Right cardiac atrium (tissue), 5 donors: ENCODE measurements at places on chromosomes 11 and 22. TPM values are rescaled to one million over a fixed set of nuclear protein-coding genes. Genes with fewer than 3 reads are reported as not detected.

GRCh38 chr22:28424427-28425080 lies 255.1 kb downstream of the TTC28 start:
- no peak for DNase-seq

TIMP3 gene
- 893 TPM for total RNA-seq

DNA sequence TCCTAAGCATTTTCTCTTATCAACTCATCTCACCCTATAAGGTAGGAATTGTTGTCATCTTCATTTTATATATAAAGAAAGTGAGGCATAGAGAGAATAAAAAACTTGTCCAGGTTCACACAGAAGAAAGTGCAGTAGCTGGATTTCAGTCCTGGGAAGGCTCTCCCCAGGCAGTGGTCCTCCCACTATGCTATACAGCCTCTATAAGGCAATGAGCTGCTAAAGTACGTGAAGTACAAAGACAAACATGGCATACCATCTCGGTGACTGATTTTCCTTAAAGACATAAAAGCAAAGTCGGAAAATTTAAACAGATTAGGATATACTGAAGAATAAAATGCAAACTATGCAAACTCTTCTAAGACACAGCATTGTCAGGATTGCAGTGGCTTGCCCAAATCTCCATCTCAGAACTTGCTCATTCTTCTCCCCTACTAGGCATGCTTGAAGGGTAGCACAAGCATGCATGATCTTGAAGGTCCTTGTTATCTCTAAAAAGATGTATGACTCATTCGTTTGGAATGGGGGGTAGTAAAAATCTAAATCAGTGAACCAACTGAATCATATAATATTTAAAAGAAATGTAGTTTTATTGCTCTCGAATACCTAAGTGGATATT lies 97.8 kb upstream of the CSNK2A3 start:
- DNase-seq, result no peak

GRCh38 chr11:10866893-10867331 lies 9.1 kb upstream of the ZBED5 start:
- DNase-seq, result no peak

GRCh38 chr11:45772449-45772774 lies 32.5 kb upstream of the SLC35C1 start:
- no peak for DNase-seq

GRCh38 chr11:99968336-99968735 lies 718.8 kb upstream of the ARHGAP42 start:
- no peak for DNase-seq

GRCh38 chr11:64059339-64060140 lies 23.8 kb downstream of the FLRT1 start:
- no peak for DNase-seq

MMP13 gene
- total RNA-seq, result not detected

GRCh38 chr11:12196308-12196707 lies 85.9 kb downstream of the MICAL2 start:
- DNase-seq, result no peak

- DNase-seq, result peak; percentile 38
Observed at GRCh38 chr11:1472180-1473005, 14.2 kb downstream of the MOB2 start.

DNA sequence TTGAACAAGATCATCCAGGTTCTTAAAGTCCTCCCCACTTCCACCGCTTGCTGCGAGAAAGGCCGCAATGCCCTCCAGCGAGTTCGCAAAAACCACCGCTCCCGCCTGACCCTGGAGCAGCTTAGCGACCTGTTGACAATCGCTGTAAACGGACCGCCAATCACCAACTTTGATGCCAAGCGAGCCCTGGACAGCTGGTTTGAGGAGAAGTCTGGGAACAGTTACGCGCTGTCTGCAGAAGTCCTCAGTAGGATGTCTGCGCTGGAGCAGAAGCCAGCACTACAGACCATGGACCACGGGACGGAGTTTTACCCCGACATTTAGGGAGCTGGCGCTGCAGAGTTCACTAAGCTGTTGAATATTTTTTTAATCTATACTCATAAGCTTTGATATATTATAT lies 58.3 kb downstream of the SYT13 start:
- DNase-seq, result no peak

- DNase-seq, result peak; percentile 88
Observed at GRCh38 chr11:46361283-46362155, 14.3 kb downstream of the DGKZ start.

HBG2 gene
- total RNA-seq, result not detected

DNA sequence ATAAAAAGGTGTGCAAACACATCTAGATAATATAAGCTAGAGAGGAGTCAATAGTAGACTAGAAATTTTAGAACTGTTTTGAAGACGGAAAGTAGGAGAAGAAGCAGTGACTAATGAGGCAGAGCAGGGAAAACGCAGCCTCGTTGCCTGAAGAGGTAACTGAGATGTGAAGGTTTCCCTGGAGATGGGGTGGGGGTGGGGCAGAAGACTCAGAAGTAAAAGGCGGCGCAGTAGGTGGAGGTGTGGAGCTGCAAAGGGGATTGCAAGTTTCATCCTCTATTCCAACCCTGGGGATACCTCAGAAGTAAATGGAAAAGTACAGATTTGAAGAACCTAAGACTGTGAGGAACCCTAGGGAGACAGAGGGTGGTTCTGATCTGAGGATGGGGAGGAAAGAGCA lies 109.5 kb downstream of the TMPRSS5 start:
- no peak for DNase-seq

GRCh38 chr22:47602732-47603131 lies 840.3 kb downstream of the TBC1D22A start:
- no peak for DNase-seq

DNA sequence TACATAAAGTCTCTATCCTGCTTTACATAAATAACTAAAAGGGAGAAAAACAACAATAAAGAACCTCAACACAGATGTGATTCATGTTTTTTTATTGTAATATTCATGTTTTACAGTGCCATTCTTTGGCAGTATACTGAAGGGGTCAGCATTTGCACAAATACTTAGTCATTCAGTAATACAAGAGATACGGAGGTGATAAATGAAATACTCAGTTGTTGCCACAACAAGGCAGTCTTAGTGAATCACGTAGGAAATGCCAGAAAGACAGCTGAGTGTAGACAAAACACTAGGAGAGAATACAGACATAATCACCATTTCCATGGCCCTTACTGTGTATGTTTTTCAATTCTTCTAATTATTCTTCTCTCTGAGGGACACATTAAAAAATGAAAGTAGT lies 910.4 kb downstream of the METTL15 start:
- no peak for DNase-seq

SMIM35 gene
- total RNA-seq, result not detected

- no peak for DNase-seq
Observed at GRCh38 chr11:20611892-20612291, 12.5 kb downstream of the SLC6A5 start.

- DNase-seq, result no peak
Observed at GRCh38 chr11:75775056-75775455, 6.5 kb downstream of the DGAT2 start.

- DNase-seq, result no peak
Observed at GRCh38 chr11:64289002-64289564, 2.0 kb upstream of the KCNK4 start.

SLC29A2 gene
- 33.2 TPM for total RNA-seq

CEND1 gene
- total RNA-seq, result 0.28 TPM

SERPIND1 gene
- 0.39 TPM for total RNA-seq

GRCh38 chr11:30143098-30143705 lies 87.6 kb upstream of the FSHB start:
- no peak for DNase-seq

- no peak for DNase-seq
Observed at GRCh38 chr11:117302228-117302627, 11.1 kb downstream of the BACE1-AS start.

MCAT gene
- total RNA-seq, result 12.5 TPM

- peak; percentile 65 for DNase-seq
Observed at GRCh38 chr22:23752090-23752691, 1.3 kb upstream of the ZNF70 start.

- no peak for DNase-seq
Observed at GRCh38 chr22:25762147-25762546, 20.2 kb downstream of the MYO18B start.

GRCh38 chr22:22857607-22858558 lies 29.7 kb upstream of the IGLL5 start:
- no peak for DNase-seq

- DNase-seq, result no peak
Observed at GRCh38 chr11:20363149-20363499, 390 bp upstream of the HTATIP2 start.

DNA sequence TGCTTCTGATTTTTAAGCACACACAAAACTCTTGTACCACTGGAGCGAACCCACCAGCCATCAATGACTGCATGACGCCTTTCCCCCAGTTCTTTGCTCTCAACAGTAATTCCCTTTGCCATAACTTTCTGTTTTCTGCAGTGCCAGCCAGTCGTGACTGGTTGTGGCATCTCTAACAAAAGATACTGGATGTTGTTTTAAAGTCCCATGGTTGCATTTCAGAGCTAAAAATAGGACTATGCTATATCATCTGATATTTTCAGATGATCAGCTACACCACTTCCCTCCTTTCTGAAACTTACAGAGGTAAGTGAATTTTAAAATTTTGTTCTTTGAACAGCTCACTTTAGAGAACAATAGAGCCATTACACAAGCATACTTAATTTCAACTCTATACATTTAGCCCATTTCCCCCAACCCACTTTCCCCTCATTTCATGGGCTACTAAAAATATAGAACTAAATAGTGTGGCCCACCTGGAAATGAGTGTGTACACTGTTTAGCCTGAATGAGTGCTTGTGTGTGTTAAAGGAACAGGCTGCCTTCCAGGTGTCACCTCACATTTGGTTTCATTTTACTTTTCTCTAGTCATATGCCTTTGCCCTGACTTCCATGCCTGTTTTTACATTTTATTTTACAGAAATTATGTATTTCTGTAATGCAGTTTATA lies 136.9 kb upstream of the ZC3H12C start:
- DNase-seq, result no peak

GRCh38 chr22:30129636-30130035 lies 49.4 kb downstream of the HORMAD2 start:
- no peak for DNase-seq

DNA sequence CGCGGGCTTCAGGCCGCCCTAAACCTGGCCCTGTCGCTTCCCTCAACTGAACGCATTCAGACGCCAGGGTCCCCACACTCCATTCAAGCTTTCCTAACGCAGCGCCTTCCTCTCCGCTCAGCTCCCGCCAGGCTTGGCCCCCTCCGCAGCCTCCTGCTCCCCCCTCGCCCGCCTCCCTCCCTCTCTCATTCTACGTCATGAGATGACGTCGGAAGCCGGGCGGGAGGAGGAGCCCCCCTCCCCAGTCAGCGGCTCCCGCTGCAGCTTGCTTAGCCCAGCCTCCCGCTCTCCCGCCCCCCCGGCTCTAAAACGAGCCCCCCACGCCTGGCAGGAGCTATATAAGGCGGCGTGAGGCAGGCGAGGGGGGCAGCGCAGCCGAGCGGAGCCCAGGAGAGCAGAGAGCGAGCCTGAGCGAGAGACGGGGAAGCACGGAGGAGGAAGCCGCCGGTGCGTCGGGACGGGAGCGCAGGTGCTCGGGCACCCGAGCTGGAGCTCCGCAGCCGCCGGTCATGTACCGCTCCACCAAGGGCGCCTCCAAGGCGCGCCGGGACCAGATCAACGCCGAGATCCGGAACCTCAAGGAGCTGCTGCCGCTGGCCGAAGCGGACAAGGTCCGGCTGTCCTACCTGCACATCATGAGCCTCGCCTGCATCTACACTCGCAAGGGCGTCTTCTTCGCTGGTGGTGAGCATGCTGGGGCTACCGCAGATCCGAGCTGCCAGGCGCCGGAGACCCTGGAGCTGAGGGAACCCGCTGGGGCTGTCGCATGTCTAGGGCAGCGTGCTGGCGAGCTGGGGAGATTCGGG lies at the start of gene NPAS4:
TSS of gene NPAS4 (plus strand) at position 365 of the 806 bp plus-strand sequence. CDS start at position 510, 145 bp downstream.
- no peak for DNase-seq

GRCh38 chr11:129041611-129042018 lies 98.9 kb upstream of the TP53AIP1 start:
- DNase-seq, result no peak

DNA sequence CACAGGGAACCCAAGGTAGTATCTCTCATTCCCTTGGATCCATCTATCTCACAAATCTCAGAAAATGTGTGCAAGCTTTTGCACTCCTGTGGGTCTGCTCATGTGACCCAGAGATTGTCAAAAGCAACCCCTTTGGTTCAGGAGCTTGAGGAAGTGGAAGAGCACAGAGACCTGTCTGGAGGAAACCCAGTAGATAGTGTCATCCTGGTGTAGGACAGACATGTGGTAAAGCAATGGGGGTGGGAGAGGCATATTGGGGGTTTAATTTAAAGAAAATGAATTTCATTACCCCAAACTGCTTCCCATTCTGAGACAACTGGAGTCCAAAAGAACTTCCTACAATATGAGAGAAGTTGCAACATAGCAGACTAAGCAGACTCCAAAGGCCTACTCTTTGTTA lies 5.8 kb upstream of the MS4A14 start:
- DNase-seq, result no peak

DNA sequence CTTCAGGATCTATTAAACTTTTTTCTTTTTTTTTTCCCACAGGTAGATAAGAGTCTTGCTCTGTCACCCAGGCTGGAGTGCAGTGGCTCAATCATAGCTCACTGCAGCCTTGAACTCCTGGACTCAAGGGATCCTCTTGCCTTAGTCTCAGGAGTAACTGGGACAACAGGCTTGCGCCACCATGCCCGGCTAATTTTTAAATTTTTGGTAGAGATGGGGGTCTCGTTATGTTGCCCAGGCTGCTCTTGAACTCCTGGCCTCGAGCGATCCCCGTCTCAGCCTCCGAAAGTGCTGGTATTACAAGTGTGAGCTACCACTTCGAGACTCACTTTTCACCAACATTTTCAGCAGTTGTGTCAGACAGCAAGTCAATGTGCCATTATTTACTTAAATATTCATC lies 962 bp downstream of the SIRT3 start:
- DNase-seq, result no peak

GRCh38 chr11:131767421-131767820 lies 397.0 kb downstream of the NTM start:
- DNase-seq, result no peak

DNA sequence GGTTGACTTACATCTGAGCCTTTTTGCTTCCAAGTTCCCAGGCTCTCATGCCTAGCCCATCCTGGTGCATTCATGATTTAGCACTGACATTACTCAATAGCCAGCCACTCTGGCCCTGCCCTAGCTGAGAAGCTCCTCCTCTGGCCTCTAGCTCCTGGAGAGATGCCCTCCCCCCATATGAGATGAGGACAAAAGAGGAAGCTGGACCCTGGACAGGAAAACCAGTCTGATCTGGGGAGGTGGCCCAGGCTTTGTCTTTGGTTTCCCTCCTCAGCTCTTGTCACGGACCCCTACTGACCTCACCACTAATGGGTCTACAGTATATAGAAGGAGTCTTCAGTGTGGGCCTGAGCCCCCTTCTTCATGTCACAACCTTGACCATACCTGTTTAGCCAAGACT lies 3.0 kb downstream of the RHOG start:
- DNase-seq, result peak; percentile 56
